ENCODE measurements at places on chromosomes 3 and 15. TPM values are rescaled to one million over a fixed set of nuclear protein-coding genes. Genes with fewer than 3 reads are reported as not detected.

TOPAZ1 gene
- under 0.01 TPM for total RNA-seq

PYGO1 gene
- total RNA-seq = 19.4 TPM

TCF12 gene
- 72.8 TPM for total RNA-seq

CCDC80 gene
- total RNA-seq = 53.1 TPM

MCF2L2 gene
- total RNA-seq = 0.49 TPM

CHDH gene
- 26.9 TPM for total RNA-seq

CLRN1 gene
- total RNA-seq = not detected

ZNF106 gene
- 42.9 TPM for total RNA-seq

NRROS gene
- 1.5 TPM for total RNA-seq

GOLGA6L10 gene
- 1.9 TPM for total RNA-seq

CKMT1A gene
- total RNA-seq = 3.8 TPM

NRG4 gene
- total RNA-seq = not detected

PAQR9 gene
- not detected for total RNA-seq

SLC15A2 gene
- total RNA-seq = 8.7 TPM

KLF15 gene
- 30.9 TPM for total RNA-seq

PLA2G4E gene
- not detected for total RNA-seq

RGMA gene
- 10.3 TPM for total RNA-seq

SPSB4 gene
- not detected for total RNA-seq

CACNA2D3 gene
- 2.9 TPM for total RNA-seq

MEX3B gene
- 0.73 TPM for total RNA-seq

LRRK1 gene
- total RNA-seq = 8.8 TPM

FOXB1 gene
- not detected for total RNA-seq

HESX1 gene
- not detected for total RNA-seq

RLBP1 gene
- not detected for total RNA-seq

FRMD5 gene
- total RNA-seq = 0.94 TPM

SNUPN gene
- 25.3 TPM for total RNA-seq

CPN2 gene
- not detected for total RNA-seq

GOLGA6B gene
- 0.27 TPM for total RNA-seq

SLCO2A1 gene
- total RNA-seq = 52.0 TPM

ZKSCAN7 gene
- total RNA-seq = 9.4 TPM

GASK1A gene
- total RNA-seq = 2.6 TPM
